ENCODE measurements at places on chromosomes 7 and 10. TPM values are rescaled to one million over a fixed set of nuclear protein-coding genes. Genes with fewer than 3 reads are reported as not detected.

SFXN2 gene
- 22.6 TPM for total RNA-seq

SH2B2 gene
- 1.0 TPM for total RNA-seq

DNA sequence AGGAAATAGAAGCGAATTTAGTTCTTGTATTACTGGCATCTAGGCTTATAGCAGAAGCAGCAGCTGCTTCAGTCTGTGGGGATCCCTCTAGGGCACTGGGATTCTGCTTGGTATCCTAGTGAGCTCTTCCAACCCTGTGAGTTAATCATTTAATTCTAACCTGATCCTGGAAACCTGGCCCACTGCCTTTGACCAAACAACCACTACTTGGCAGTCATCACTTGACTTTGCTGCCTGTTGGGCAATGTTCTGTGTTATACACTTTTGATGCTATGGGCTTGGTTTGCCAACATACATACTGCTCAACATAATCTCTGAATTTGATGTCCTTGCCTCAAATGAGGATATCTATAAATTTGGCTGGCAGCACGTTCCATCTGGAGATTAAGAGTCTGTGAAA, 813.4 kb downstream of the ANKRD7 start:
- no peak overlapping the region for H3K4me3 ChIP-seq
- no peaks in the 10 kb centered on the region for H3K36me3 ChIP-seq
- DNase-seq, result no peak
- no peak overlapping the region for H3K27ac ChIP-seq

DNA sequence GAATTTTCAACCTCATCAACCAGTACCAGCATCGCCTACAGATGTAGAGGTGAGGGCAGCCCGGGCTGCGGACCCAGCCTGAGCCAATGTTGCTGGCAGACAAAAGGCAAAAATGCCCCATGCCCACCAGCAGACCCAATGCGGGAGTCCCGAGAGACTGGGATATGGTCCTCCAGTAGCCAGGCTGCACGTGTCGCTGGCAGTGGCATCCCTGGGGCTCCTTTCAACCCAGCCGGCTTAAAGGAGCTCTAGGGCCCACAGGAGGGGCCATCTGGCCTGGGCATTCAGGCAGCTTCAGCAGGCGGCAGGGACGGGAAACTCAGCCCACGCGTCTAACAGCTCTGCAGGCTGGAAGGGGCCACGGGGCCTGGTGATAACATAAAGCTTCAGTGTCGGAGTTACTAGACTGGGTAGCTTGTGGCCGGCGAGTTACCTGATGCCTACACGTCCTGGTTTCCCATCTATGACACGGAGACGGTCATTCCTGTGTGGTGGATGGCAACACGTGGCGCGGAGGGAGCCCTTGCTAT, 70.7 kb downstream of the PROSER2 start:
- H3K4me1 ChIP-seq, result peaks cover 7% of the 10 kb centered on the region
- no peak overlapping the region for H3K4me3 ChIP-seq
- no peak overlapping the region for H3K27ac ChIP-seq
- no peaks in the 10 kb centered on the region for H3K36me3 ChIP-seq
- H3K27me3 ChIP-seq, result no peaks in the 10 kb centered on the region

DNA sequence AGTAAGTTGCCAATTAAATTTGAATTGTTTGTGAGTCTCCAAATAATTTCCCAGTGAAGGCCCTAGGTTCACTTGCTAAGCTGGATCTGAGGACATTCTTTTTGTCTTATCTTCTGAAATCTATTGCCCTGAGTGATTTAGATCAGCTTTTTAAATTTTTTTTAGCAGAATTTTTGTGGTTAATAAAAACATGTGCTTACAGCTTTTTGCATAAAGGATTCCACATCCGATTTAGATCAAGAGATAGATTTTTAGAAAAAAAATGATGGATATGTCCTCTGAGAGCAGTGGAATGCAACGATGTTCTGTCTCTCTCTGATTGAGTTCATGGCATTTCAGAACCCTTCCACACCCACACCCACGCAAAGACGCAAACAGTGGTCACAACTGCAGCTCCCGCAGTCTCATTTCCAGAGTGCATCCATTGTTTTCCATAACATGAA, 358.8 kb downstream of the SUGCT start:
- H3K4me1 ChIP-seq, result no peaks in the 10 kb centered on the region
- H3K4me3 ChIP-seq, result no peak overlapping the region
- no peak for DNase-seq
- H3K27ac ChIP-seq, result no peak overlapping the region
